ENCODE measurements at places on chromosomes 7 and 10.
A peak's percentile ranks its signal among the peaks of the same experiment; 100 is the strongest.

- no peak for DNase-seq
Measured at GRCh38 chr7:127730658-127731276, 78.8 kb downstream of the SND1 start.

DNA sequence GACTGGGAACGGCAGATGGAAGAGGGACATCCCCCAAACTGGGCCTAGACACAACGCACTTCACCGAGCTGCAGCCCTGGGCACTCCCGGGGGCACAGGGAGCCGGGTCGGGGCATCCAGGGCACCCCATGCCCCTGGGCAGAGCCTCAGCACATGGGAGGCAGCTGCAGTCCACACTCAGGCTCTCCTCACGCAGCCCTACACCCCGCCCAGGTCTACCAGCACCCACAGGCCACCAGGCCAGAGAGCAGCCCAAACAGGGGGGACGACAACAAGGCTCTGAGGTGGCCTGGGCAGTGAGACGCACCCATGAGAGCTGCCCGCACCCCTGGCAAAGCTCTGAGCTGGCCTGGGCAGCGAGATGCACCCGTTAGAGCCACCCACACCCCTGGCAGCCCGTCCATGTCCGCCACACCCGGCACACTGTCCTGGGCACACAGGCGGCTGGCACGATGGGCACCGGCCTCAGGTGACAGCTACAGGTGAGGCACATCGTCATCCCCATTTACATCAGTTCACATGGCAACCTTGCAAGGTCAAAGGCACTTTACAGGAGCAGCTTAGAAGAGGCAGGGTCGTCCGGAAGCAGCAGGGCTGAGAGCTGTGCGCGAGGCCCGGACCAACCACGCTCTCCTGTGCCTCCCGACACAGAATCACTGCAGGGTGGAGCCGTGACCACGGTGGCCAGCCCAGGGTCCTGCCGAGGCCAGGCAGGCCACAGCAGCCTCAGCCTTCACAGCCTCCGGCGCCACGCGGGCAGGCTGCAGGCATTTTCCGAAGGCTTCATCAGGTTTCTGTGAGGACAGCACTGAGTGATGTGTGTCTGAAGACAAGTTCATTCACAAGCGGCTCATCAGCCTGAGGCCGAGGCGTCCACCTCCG lies 228.6 kb downstream of the MAD1L1 start:
- no peak for DNase-seq

- DNase-seq: no peak
Measured at GRCh38 chr10:11183015-11183414, 165.3 kb downstream of the CELF2 start.

GRCh38 chr7:4072161-4072925 lies 609.8 kb upstream of the FOXK1 start:
- no peak for DNase-seq

DNA sequence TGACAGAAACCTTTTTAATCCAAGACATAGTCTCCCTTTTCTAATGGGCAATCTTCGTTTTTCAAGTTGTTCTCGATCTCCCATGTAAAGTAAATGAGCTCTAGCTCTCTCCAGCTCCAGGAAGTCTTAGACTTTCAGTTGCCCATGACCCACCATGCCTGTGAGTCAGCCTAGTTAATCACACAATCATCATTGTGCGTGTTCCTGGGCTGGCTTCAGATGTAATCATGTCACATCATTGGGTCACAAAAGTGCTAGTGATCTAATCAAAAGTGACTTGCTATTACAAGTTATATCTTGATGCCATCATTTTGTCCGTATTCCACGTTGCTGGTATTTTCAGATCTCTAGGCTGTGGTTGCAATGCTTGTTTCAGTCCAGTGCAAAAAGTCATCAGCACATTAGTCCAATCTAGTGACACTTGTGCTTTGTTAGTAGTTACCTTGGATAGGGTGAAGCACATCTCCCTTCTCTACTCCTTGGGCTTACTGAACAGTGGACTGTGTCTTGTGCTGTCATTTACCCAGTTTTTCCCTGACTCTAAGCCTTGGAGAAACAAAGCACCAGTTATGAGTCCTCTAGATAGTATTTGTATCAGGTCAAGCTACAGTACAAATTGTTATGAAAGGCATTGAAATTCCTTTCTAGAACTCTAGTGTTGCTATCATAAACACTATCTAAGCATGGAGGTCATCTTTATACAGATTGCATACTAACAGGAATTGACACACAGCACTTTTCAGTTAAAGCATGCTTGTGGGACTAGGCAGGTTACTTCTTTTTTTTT lies 316.6 kb downstream of the GFRA1 start:
- DNase-seq: peak; percentile 53

DNA sequence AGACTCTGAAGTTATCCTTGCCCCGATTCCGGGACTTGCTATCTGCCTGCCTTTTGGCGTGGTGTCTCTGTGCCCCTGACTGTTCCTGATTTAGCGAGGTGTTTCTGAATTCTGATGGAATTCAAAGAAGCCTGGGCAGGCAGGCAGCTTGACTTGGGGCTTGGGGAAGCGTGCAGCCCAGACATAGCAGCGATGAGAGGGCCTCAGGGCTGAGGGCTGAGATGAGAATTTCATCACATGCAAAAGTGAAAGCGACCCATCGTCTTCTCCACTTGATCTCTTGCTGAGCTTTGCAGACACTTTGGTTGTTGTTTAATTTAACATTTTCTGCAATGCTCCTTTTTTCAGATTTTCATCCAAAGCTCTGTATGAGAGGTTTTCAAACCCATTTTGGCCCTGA lies 57.8 kb downstream of the TCF7L2 start:
- peak; percentile 58 for DNase-seq

- DNase-seq: peak; percentile 59
Measured at GRCh38 chr7:55024776-55025175, 6.0 kb downstream of the EGFR start.

GRCh38 chr7:152108359-152108758 lies 82.9 kb downstream of the GALNT11 start:
- no peak for DNase-seq

- peak; percentile 50 for DNase-seq
Measured at GRCh38 chr10:420154-421121, 269.0 kb downstream of the DIP2C start.

- peak; percentile 55 for DNase-seq
Measured at GRCh38 chr7:44307301-44307900, 18.0 kb downstream of the CAMK2B start.

DNA sequence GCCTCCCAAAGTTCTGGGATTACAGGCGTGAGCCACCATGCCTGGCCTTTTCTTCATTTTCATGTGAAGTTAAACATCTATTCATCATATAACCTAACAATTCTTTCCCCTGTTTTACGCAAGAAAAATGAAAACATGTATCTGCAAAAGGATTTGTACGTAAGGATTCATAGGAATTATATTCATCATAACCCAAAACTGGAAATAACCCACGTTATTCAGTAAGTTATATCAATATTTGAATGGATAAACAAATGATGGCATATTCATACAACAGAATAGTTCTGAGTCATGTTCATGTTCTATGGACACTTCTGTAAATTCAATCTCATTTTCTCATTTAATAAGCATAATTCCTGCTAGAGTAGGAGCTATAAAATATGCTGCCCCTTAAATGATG lies 35.2 kb upstream of the CAV2 start:
- DNase-seq: no peak

Data from mesenchymal stem cell (in vitro differentiated cells and primary cell).